LNCaP clone FGC (cell line): ENCODE measurements at places on chromosomes 5 and 9.

DNA sequence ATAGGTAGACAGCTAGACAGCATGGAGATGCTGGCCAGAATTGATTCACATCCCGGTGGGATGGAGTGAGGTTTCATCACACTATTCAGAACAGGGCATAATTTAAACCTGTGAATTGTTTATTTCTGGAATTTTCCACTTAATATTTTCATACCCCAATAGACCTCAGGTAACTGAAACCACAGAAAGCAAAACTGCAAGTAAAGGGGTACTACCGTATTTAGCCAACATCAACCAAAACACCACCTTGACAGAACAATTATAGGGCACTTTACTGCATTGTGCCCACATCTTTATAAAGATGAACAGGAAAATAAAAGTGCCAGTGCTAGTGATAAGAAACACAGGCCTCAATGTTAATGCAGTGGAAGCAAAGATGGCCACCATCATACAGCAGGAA, 7.5 kb downstream of the SERINC5 start:
- DNase-seq = no peak

DNA sequence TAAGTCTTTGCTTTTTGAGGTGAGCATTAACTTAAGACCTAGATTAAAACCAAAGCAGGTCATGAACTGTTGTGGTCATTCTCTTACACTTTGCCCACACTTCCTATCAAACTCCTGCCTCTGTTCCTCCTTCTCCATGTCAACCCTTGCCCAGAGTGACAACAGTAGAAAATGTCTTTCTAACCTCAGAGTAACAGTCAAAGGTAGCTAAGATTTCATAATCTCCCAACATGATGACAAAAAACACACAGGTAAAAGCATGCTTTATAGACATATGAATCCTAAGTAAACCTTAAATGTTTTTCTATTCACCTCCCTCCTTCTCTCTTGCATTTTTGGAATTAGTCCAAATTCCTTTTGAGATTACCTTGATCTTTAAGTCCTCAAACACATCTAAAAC, 422.3 kb downstream of the SPATA31D1 start:
- no peak for DNase-seq

GRCh38 chr5:125266106-125266505, 519.7 kb upstream of the ZNF608 start:
- no peak for DNase-seq

GRCh38 chr5:127580731-127581130, 63.3 kb downstream of the PRRC1 start:
- no peak for DNase-seq

GRCh38 chr5:150263375-150263775, 26.2 kb downstream of the CAMK2A start:
- DNase-seq = no peak

- no peak for DNase-seq
Observed at GRCh38 chr5:141735823-141736222, 53.8 kb upstream of the ARAP3 start.

- no peak for DNase-seq
Observed at GRCh38 chr5:124909734-124910133, 163.3 kb upstream of the ZNF608 start.
